Activated CD4-positive, CD25-positive, alpha-beta regulatory T cell treated with anti-CD3 and anti-CD28 coated beads, Interleukin-2, amount 50 U/mL, for 72 hours (primary cell): ENCODE measurements at places on chromosomes 4 and X.

- no peak for DNase-seq
These were observed 233.3 kb downstream of the USP46 start for GRCh38 chr4:52425751-52426326.

GRCh38 chr4:139175646-139176301 lies 1.2 kb downstream of the ELF2 start:
- DNase-seq, result no peak

GRCh38 chr4:30385650-30386049 lies 334.5 kb upstream of the PCDH7 start:
- no peak for DNase-seq

DNA sequence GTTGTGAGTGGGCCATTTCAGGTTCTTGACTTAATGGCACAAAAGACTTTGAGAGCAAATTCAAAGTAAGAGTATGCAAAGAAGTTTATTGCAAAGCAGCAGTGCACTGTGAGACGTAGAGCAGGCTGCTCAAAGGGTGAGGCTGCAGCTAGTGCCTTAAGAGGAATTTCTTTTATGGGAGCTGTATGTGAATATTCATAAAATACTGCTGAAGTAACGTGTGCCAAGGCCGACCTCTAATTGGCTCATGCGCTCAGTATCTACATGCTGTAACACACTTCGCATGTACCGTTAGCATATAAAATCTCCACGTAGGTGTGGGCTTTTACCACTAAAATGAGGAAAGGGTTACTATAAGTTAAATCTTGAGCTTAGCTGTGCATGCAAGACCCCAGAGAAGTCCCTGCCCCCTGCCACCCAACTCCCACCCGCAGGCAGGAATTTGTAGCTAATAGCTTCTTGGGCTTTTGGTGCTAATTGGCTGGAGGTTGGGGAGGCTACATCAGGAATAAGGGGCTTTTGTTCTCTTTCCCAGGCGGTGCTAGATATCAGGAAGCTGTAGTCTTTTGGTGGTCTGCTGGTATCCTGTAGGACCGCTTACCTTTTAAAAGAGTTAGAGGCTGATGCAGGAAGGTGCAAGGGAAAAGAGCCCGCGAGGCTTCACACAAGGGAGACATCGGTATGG lies 47.6 kb downstream of the FSTL5 start:
- no peak for DNase-seq

DNA sequence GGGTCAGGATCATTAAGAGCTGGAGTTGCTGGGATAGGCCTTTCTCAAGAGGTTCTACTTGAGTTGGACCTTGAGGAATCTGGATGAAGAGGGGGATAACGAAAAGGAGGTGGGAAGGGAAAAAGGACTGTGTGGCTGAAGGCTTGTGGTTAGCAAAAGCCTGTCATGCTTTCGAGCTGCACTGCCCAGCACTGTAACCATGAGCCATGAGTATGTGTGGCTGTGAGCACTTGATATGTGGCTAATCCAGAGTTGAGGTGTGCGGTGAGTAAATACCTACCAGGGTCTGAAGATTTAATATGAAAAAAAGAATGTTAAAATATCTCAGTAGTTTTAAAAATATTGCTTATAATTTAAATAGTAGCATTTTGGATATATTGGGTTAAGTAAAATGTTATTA lies 11.4 kb downstream of the TMEM165 start:
- DNase-seq, result no peak

- no peak for DNase-seq
These were observed 57.8 kb downstream of the SOD3 start for GRCh38 chr4:24853142-24853541.

GRCh38 chrX:48001260-48001659 lies 2.5 kb downstream of the ZNF182 start:
- DNase-seq, result no peak

GRCh38 chr4:2898001-2898400 lies 54.4 kb downstream of the ADD1 start:
- no peak for DNase-seq

- DNase-seq, result no peak
These were observed 64.7 kb downstream of the NBDY start for GRCh38 chrX:56793521-56794320.

- no peak for DNase-seq
These were observed 727.6 kb upstream of the MAGEB2 start for GRCh38 chrX:29487714-29488113.

DNA sequence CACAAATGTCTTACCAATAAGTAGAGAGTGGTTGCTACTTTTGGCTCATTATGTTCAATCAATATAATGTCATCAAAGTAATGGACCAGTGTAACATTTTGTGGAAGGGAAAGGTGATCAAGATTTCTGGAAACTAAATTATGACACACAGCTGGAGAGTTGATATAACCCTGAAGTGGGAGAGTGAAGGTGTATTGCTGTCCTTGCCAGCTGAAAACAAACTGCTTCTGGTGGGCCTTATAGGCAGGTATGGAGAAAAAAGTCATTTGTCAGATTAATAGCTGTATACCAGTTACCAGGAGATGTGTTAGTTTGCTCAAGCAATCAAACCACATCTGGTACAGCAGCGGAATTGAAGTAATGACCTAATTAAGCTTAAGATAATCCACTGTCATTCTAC lies 17.3 kb upstream of the GUCY1B1 start:
- DNase-seq, result no peak

- DNase-seq, result no peak
These were observed 15.3 kb downstream of the KLHL2 start for GRCh38 chr4:165222651-165222994.

DNA sequence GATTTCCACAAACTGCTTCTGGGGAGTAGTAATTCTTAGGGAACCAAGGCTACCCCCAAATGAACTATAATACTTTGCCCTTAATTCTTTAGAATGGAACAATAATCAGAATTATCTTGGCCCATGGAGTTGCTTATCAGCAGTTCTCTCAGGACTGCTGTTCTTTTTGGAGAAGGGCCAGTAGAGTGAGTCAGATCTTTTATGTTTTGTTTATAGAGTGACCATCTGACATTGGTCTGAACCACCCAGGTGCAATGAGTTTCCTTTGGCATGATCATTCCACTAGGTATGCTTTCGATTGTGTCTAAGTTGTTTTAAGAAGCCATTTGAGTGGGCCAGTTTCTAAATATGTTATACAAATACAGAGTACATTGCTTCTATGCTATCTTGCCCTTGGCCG lies 31.8 kb downstream of the PRRG1 start:
- no peak for DNase-seq

DNA sequence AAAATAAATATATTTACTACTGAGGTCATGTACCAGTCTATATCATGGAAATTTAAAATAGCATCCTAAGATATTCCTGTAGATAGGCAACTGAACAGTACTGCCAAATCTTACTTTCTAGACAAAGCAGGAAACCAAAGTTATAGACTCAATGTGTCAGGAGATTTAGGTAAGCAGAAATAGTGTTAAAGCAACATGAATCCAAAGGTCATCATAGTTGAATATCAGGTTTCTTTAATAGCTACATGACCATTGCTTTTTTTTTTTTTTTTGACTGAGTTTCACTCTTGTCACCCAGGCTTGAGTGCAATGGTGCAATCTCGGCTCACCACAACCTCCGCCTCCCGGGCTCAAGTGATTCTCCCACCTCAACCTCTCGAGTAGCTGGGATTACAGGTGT lies 20.2 kb upstream of the ACSL4 start:
- DNase-seq, result no peak

GRCh38 chr4:165504184-165504583 lies 125.4 kb downstream of the CPE start:
- no peak for DNase-seq

GRCh38 chr4:41125558-41126311 lies 88.6 kb downstream of the APBB2 start:
- DNase-seq, result no peak

- no peak for DNase-seq
These were observed 514.9 kb downstream of the TMA16 start for GRCh38 chr4:164009435-164009834.

DNA sequence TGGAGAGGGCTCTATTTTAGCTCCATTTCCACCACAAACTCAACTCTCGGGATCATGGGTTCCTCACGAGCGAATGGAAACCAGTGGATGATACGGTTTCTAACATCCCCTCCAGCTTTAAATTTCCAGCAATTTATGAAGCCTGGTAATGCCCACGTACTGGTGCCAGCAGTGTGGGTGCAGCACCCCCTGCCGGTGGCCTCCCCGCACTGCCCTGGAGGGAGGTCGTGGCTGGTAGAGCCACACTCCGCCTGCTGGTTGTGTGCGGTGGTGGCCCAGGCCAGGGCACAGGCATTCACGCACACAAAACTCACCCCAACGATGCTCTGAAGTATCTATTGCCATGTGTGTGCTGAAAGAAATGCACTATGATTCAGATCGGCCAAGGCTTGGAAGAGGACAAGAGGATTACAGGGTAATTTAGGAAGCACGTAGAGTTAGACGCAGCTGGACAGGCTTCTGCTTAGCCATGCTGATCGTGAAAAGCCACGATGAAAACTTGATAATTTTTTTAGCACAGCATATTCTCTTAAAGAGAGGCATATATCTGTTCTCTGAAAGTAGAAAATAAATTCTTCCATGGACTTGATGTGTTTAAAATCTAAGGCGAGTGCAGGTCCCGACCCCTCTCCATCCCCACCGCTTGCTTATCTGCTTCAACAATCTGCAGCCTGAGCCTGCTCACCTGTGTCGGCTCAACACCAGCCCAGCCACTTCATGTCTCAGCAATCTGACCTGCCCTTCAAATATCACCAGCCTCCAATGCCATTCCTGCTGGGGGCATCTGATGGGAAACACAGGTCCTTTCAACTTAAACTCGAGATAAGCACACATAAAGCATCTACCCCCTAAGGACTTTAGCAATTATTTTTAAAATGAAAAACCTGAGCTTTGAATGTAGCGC lies 59.1 kb downstream of the SCD5 start:
- peak; percentile 75 for DNase-seq

DNA sequence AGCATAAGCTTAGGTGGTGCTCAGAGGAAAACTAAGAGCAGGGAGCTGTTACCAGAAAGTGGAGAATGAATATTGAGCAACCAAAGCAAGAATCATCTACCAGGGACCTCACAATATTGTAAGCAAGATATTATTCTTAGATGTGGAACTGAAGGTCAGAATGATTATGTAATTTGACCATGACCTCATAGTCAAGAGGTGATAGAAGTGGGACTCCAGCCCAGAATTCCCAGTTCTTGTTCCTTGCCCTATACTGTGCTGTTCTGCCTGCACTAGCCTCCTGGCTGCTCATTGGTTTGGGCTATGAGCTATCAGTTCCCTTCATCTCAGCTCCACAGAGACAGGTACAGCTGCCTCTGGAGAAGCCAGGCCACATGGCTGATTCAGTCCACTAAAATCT lies 229.4 kb downstream of the LDB2 start:
- no peak for DNase-seq

DNA sequence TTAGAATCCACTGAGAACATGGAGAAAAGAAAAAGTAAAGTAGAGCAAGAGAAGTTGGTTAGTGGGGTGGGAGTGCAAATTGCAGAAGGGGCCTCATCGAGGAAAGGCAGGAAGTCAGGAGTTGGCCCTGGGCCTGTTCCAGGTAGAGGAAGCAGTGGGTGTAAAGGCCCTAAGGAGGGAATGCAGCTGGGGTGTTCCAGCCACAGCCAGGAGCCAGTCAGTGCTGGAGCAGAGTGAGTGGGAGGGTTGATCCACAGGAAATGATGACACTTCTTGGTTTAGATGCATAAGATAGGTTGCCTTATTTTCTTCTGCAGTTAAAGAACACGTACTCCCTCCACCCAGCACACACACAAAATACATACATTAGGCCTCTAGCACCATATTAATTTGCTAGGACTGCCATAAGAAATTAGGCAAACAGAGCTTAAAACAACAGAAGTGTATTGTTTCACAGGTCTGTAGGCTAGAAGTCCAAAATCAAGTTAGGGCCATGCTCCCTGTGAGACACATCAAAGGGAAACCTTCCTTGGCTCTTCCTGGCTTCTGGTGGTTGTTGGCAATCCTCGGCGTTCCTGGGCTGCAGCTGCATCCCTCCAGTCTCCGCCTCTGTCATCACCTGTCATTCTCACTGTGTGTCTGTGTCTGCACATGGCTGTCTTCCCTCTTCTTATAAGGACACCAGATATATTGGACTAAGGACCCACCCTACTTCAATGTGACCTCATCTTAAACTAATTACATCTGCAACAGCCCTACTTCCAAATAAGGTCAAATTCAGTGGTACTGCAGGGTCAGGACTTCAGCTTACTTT lies 205.9 kb downstream of the AASDH start:
- DNase-seq, result no peak

DNA sequence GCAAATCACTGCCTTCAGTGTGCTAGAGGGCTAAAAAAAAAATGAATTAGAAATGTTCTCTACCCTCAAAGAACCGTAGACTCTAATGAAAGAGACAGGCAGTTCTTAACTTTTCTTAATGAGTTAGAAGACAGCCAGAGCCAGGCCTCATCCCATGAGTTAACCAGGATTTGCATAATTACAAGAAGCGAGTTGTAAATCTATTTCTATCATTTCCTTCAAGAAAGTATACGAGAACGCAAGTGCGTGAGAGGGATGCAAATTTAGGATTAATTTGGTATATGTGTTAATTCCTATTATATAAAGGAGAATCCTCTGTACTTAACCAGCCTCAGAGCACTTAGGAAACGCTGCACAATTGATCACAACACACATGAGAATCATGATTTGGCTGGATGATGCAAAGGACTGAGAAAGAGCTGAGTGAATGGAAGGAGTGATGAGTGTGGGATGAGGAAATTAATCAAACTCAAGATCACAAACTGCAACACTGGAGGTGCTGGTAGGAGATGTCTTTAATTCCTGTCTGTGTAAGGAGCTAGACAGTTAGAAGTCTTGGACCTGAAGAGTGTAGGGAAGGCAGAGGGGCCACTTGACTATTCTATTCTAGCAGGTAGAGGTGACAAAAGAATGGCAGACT lies 157.2 kb downstream of the ATP10D start:
- no peak for DNase-seq

GRCh38 chr4:89837993-89838390 lies 1.0 kb upstream of the SNCA start:
- no peak for DNase-seq

- DNase-seq, result no peak
These were observed 111.9 kb downstream of the DCTD start for GRCh38 chr4:182805321-182805720.

DNA sequence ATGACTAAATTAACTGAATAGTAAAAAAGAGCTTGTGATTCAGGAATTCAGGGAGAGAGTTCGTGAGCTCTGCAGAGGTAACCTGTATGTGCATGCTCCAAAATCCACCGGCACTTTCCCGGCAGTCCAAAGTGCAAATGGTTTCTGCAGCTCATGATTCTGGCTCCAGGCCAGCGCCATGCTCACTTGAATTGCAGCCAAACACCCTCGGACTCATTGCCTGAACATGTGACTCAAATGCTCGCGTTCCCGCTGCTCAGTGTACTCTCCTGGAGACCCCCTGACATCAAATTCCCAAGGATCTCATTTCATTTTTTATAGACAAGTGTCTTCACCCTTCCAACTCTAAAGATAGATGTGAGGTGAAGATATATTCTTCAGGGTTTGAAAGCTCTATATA lies 44.1 kb upstream of the SH3RF1 start:
- DNase-seq, result no peak
